ENCODE measurements at places on chromosomes 12 and 14. TPM values are rescaled to one million over a fixed set of nuclear protein-coding genes. Genes with fewer than 3 reads are reported as not detected.

The VRTN gene
- 0.32 TPM for total RNA-seq

The SDSL gene
- total RNA-seq = 23.2 TPM

The GPRC5D gene
- not detected for total RNA-seq

The DHH gene
- 1.5 TPM for total RNA-seq

The OR4K13 gene
- not detected for total RNA-seq

The FGF6 gene
- not detected for total RNA-seq

The ISM2 gene
- total RNA-seq = 0.23 TPM

The LRCOL1 gene
- not detected for total RNA-seq

The TTC8 gene
- 21.1 TPM for total RNA-seq

The TIGAR gene
- 14.1 TPM for total RNA-seq

The ZFHX2 gene
- 12.5 TPM for total RNA-seq

The GUCY2C gene
- 0.12 TPM for total RNA-seq

The SLC4A8 gene
- 2.6 TPM for total RNA-seq

The USP5 gene
- total RNA-seq = 98.4 TPM

The IFNG gene
- 0.66 TPM for total RNA-seq

The SMIM41 gene
- total RNA-seq = 0.46 TPM

The AKAP5 gene
- 1.5 TPM for total RNA-seq

The TAS2R8 gene
- not detected for total RNA-seq

The NPFF gene
- total RNA-seq = not detected

The HNF1A gene
- total RNA-seq = 12.0 TPM

The GZMB gene
- total RNA-seq = 2.8 TPM

The INHBC gene
- total RNA-seq = not detected

The PTPRQ gene
- total RNA-seq = 1.3 TPM

The RHOF gene
- 30.8 TPM for total RNA-seq

The B3GNT4 gene
- total RNA-seq = 0.23 TPM

The DUSP6 gene
- 155 TPM for total RNA-seq

The IQSEC3 gene
- 1.6 TPM for total RNA-seq

The PLEKHH1 gene
- total RNA-seq = 35.6 TPM

The LTBP2 gene
- 84.9 TPM for total RNA-seq

The TEX52 gene
- total RNA-seq = not detected

The RERGL gene
- total RNA-seq = 3.3 TPM

The TMEM117 gene
- total RNA-seq = 12.0 TPM

The KRT75 gene
- total RNA-seq = not detected

The ABCD2 gene
- total RNA-seq = 0.63 TPM

The MLEC gene
- total RNA-seq = 335 TPM

The LALBA gene
- not detected for total RNA-seq

The USP44 gene
- total RNA-seq = 2.9 TPM

The ETFBKMT gene
- total RNA-seq = 6.4 TPM

The HAL gene
- 0.58 TPM for total RNA-seq

The FAIM2 gene
- 13.0 TPM for total RNA-seq

The SLC25A47 gene
- total RNA-seq = 0.20 TPM

The KRT8 gene
- total RNA-seq = 1,446 TPM

The KLRD1 gene
- total RNA-seq = 1.8 TPM

The KLRG1 gene
- total RNA-seq = 3.3 TPM

The C1QL4 gene
- total RNA-seq = 0.12 TPM

The PZP gene
- total RNA-seq = 0.12 TPM
